ENCODE measurements at places on chromosomes 2 and 18.

- DNase-seq = no peak
Observed at GRCh38 chr18:9095297-9096006, 7.0 kb upstream of the NDUFV2 start.

DNA sequence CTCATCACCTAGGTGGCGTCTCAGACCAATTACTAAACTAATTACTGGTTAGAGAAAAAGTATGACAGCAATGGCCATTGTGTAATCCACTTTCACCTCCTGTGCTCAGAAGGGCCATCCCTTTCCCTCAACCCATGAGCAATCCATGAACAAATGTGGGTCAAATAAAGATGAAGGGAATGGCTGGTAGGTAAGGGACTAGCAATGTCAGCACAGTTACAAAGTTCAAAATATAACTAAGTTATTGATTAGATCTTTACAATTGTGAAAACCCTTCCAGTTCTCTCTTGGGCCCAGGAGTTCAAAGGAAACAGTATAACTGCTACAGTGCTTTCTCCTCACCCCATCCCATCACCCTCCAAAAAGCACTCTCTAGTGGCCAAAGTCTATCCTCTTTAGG is 98.3 kb downstream of the DTNA start:
- no peak for DNase-seq

DNA sequence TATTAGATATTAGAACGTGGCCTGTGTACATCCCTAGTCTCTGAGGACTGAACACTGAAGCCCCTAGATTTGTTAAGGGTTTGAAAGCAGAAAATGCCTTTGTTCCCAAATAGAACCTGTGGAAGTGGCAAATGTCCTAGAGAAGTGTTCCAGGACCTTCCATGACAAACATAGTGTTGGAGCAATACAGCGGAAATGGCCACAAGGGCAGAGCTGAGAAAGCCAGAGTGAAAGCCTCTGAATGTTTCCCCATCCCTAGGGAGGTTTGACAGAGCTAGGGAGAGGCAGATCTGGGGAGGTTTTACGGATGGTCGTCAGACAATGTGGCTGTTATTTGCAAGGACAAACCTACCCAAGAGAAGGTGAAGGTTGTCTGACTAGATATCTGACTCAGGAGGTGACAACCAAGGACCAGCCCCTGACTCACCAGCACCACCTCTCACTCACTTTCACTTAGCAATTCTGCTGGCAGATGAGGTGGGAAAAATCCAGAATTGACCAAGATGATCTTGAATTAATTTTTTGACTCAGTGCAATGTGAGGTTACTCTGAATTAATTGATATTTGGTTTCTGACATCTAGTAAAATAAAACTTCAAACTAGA is 24.1 kb downstream of the RBM43 start:
- DNase-seq = no peak

DNA sequence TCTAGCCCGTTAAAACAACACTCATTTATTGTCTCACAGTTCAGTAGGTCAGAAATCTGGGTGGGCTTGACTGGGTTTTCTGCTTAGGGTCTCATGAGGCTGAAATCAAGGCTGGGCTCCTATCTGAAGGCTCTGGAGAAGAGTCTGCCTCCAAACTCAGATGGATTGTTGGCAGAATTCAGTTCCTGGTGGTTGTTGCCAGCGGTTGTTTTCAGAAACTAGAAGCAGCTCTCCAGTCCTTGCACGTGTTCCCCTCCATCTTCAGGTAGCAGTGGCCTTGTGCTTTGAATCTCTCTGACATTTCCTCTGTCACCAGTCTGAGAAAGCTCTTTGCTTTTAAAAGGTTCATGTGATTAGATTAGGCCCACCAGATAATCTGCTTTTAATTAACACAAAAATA is 20.1 kb upstream of the FN1 start:
- no peak for DNase-seq

DNA sequence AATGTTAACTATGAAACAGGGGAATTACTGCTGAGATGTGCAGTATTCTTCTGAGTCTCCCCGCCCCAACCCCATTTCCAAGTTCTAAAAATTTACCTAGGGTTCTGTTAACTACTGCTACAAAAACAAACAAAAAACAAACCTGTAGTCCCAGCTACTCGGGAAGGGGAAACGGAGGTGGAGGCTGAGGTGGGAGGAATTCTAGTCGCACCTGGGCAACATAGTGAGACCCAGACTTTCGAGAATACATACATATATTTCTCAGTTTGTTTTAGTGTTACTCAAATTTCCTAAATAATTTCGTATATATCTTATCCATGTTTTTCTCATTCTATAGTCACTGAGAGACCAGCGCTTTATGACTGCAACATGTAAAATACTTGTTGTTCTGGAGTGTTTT is 989 bp downstream of the STAM2 start:
- no peak for DNase-seq

DNA sequence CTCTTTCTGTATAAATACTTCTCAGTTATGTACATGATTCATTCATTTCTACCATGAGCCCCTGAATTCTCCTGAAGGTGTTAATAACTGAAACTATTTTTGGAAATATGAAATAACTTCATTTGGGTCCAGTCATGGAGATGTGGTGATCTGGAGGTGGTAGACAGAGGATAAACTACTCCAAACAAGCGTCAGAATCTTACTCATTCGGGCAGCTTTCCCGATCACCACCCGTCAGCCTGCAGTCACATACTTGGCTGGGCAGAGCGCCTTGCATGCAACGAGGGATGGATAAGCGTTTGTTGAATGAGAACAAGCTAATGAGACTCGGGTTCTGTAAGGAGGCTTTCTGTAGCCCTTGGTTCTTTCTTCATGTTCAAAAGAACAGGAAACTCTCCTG is 222.7 kb downstream of the CD226 start:
- DNase-seq = no peak

DNA sequence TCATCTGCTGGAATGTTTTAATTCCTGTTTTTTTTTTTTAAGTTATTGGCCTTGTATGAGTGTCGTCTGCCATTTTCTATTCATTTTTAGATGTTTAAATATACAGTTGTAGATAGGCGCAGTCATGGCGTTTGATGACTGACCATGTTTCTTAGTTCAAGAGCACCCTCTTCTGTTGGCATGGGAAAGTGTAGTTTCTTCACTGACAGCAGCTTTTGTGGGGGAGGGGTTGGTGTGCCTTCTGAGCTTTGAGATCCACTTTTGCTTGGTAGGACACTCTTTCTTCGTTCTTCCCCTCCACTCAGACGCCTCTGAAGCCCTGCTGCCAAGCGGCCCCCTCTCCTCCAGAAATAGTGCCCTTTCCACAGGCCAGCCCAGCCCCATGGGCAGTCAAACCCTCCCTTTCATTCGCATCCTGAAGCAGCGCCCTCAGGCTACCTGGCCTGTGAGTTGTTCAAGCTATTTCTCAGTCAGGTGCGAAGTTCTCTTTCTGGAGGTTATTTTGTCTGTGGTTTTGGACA is 492.0 kb downstream of the TNS1 start:
- peak; percentile 88 for DNase-seq

- DNase-seq = no peak
Observed at GRCh38 chr2:85148190-85148589, 15.0 kb downstream of the TCF7L1 start.

Data from pons (tissue), 1 donor.